ENCODE measurements at places on chromosomes 3 and 15.

DNA sequence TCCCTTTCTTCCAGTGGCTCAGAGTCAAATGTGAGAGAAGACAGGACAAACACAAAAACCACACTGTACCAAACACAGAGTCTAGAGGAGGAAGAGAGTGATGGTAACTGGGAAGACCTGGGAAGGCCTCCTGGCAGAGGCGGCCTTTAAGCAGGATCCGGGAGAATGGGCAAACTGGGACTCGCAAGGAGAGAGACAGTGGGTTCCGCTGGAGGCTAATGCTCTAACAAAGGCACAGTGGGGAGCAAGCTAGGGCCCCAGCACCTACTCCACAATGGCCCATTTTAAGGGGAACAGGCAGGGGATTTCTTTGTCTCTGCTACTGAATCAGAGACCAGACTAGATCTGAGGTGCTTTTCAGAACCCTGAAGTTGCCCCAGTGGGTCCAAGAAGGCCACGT lies 81.4 kb upstream of the HES1 start:
- DNase-seq, result no peak

- DNase-seq, result no peak
Measured at GRCh38 chr3:152203652-152204051, 65.1 kb upstream of the MBNL1 start.

DNA sequence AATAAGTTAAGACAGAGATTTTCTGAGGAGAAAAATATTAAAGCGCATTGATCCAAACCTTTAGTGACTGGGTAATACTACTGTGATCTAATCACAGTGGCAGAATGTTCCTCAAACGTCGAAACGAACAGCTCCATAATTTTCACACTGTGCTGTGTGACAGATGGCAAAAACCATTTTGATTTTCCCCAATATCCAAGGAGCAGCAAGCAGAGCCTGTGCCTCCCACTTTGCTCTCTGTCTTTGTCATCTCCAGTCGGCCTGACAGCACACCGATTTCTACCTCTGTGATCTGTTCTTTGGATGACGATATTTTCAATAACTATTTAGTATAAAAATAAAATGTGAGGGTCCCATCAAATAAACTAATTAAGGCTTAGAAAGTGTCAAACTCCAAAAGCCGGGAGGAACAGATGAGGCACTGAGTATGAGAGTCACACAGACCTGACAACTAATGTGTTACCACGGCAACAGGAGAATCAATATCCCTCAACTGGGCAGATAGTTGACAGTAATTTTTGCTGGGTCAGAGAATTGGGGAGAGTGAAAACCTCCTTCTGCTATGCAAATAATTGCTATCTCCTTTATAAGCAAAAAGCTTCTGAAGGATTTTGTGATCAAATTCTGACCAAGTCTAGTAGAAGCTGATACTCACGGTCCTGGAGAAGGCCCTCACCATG lies 489.1 kb upstream of the CFAP20DC start:
- DNase-seq, result no peak

DNA sequence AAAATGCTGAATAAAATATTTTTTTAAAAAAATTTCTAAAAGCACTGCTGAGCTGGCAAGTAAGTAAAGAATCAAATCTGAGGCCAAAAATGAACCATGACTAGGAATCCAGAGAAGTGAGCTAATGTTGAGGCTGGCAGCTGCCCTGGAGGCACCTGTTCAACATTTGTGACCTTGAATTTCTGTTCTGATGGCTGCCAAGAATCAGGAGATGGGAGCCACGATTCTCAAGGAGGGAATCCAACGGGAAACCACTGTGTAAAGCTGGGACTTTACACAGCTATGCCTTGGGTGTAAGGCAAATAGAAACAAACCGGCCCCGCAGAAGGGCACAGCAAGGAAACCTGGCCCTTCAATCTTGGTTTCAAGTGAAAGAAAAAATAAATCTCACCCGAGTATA lies 22.7 kb downstream of the HEG1 start:
- DNase-seq, result no peak

DNA sequence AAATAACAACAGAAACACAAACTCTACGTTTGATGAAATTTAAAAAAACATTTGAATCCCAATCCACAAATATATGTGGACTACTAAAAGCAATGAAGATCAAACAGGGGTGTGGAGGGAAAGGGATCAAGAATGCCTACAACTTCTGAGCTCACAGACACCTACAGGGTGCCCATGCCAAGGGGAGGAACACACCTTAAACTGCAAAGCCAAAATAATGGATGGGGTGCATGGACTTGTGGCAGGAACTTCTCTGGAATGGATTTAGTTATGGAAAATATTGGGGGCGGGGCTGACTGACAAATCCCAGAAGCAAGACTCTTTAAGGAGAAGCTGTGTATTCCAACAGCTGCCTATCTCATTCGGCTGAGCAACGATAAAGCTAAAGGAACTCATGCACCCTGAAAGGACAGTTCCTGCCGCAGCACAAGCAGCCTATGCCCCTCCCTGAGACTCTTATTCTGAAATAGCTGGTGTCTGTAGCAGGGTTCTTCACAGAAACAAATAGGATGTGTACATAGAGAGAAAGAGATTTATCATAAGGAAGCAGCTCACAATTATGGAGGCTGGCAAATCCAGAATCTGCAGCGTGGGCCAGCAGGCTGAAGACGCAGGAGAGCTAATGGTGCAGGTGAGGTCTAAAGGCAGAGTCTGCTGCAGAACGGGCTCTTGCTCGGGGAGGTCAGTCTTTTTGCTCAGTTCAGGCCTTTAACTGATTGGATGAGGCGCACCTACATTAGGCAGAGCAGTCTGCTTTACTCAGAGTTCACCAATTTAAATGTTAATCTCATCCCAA lies 24.5 kb upstream of the PLA2G4D start:
- no peak for DNase-seq

- no peak for DNase-seq
Measured at GRCh38 chr3:31029706-31030105, 135.2 kb upstream of the GADL1 start.

DNA sequence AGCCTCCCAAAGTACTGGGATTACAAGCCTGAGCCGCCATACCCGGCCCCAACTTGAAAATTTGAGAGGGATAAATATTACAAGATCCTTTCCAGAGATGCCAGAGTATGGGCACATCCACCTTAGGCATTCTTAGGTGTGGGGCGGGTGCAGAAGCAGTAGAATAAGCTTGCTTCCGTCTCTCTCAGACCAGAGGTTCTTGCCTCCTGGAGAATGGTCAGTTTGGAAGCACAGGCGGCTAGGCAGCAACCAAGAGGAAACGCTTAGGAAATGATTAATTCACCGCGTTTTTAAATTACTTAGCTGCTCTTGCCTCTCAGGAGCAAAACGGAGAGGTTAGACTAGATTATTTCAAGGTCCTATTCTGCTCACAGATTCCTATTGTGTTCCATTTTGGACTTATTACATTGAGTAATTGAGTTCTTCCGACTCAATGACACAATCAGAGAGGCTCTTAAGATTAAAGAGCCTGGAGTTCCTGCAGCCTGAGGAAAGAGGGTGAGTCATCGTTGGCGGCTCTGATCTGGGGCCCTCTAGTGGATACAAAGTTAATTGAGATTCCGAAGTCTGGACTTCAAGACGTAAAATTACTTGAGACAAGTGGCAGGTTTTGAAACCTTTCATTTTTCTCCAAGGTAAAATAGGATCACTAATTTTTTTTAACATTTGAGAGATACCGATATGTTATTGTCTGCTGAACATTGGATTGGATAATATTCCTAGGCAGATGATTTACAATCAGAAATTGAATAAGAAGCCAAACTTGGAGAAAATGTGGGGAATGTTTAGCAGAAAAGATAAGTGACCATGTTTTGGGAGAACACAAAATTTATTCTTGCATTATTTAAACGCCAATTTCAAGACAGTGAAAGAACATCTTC lies 5.8 kb upstream of the TOPAZ1 start:
- DNase-seq, result peak; percentile 95

DNA sequence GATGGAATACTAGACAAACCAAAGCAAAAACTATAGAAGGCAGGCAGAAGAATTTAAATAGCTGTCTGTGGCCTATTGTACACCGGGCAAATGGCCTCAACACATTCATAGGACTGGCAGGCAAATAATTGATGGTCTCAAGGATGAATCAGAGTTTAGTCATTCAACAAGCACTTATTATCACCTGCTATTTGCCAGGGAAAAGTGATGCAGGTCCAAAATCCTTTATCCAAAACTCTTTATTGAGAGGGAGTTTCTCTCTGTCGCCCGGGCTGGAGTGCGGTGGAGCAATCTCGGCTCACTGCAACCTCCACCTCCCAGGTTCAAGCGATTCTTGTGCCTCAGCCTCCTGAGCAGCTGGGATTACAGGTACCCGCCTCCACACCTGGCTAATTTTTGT lies 2.3 kb downstream of the EIF2AK4 start:
- DNase-seq, result peak; percentile 61

DNA sequence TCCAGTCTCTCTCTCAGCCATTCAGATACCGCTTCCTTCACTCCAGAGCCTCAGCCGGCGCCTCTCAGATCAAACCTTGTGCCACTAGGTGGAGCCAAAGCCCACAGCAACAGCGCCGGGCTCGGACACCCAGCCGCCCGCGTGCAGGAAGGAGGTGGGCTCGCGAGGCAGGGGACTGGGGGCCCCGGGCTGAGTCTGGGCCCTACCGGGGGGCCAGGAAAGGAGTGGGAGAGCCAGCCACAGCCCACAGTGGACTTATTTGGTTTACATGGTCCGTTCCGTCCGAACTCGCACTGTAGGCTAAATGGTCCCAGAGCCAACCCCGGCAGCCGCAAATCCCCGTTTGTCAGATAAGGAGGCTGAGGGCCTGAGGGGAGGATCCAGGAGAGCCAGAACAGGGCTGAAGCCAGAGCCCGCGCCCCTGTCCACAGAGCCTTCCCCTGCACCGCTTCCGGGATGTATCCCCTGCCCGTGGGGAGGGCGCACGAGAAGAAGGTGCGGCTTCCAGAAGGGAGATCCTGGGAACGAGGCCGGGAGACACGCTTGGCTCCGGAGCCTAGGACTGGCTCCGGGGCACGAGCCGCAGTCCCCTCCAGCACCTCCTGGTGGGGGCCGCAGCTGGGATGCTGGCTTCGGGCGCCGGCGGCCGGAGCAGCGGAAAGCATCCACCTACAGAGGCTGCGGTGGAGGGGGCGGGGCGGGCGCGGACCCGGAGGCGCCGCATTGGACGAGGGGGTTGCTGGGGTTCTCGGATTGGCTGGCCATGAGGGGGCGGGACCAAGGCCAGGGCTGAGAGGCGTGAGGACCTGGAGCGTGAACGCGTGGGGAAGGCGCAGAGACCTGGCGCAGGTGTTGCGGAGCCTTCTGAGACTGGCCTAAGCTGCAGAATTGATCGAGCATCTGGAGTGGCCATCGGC lies 6.5 kb upstream of the CYP11A1 start:
- peak; percentile 86 for DNase-seq

DNA sequence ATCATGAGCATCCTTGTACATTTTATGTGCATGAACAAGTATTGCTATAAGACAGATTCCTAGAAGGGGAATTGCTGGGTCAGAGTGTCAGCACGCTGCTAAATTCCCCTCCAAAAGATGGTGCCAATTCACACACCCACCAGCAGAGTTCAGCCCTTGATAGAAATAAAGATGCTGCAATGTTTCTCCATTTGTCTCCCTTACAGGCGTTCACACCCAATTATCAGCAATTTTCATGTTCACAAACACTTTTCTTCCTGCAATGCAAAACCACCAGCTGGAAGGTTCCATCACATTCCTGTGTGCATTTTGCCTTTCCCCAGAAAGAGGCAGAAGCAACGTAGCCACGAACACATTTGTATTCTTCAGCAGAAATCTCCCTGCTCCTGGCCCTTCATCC lies 3.3 kb upstream of the TAMM41 start:
- no peak for DNase-seq

All from iris pigment epithelial cell (primary cell).